Hepatocyte (in vitro differentiated cells): ENCODE measurements at places on chromosomes 6 and 20. TPM values are rescaled to one million over a fixed set of nuclear protein-coding genes. Genes with fewer than 3 reads are reported as not detected.

Gene NMBR
- total RNA-seq: 0.27 TPM in 1 of 2 replicates, not detected in the other

- H3K4me1 ChIP-seq: peaks cover 5% of the 10 kb centered on the region
- no peaks in the 10 kb centered on the region for H3K36me3 ChIP-seq
- H3K27ac ChIP-seq: no peak overlapping the region
- no peak overlapping the region for H3K4me3 ChIP-seq
- H3K27me3 ChIP-seq: no peaks in the 10 kb centered on the region
These were observed 36.7 kb downstream of the INSM1 start for GRCh38 chr20:20404633-20405032.

Gene CLPSL1
- total RNA-seq: not detected in 2 replicates

GRCh38 chr6:165729307-165729936 is 66.4 kb upstream of the PDE10A start:
- no peaks in the 10 kb centered on the region for H3K4me1 ChIP-seq
- no peak for DNase-seq
- no peak overlapping the region for H3K27ac ChIP-seq
- H3K36me3 ChIP-seq: no peaks in the 10 kb centered on the region
- H3K27me3 ChIP-seq: peaks cover 3% of the 10 kb centered on the region

GRCh38 chr6:11374036-11375010 is 141.9 kb upstream of the NEDD9 start:
- no peak overlapping the region for H3K27ac ChIP-seq
- no peaks in the 10 kb centered on the region for H3K27me3 ChIP-seq
- H3K4me3 ChIP-seq: no peak overlapping the region
- no peak for DNase-seq

Gene PCSK2
- total RNA-seq: 1.3 and 1.4 TPM in 2 replicates

DNA sequence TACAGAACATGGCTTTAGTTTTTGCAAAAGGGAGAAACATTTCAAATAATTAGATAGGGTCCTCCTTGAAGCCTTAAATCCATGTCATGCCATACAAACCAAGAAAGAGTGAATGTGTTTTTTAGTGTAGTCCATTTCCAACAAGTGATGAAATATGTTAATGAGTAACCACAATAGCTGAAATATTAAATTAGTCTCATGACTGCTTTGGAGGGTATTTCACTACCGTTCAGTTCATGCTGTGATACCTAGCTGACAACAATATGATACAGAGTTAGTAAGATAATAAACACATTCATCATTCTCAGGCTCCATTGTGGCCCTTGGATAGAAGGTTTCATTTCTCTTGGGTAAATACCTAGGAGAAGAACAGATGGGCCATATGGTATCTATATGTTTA is 5.8 kb upstream of the ID4 start:
- no peak overlapping the region for H3K4me3 ChIP-seq
- H3K27ac ChIP-seq: no peak overlapping the region
- DNase-seq: no peak
- H3K36me3 ChIP-seq: no peaks in the 10 kb centered on the region
- peaks cover 4% of the 10 kb centered on the region for H3K4me1 ChIP-seq

Gene BPIFB2
- 0.52 and 0.70 TPM in 2 replicates for total RNA-seq

Gene LRRN4
- 10.5 and 19.2 TPM in 2 replicates for total RNA-seq

- no peaks in the 10 kb centered on the region for H3K27me3 ChIP-seq
- no peaks in the 10 kb centered on the region for H3K36me3 ChIP-seq
- no peak for DNase-seq
- H3K27ac ChIP-seq: no peak overlapping the region
- no peaks in the 10 kb centered on the region for H3K4me1 ChIP-seq
These were observed 33.3 kb upstream of the THEMIS start for GRCh38 chr6:127933852-127934840.
